NCI-H1930 (cell line): ENCODE measurements at places on chromosomes 7 and 10.
A peak's percentile ranks its signal among the peaks of the same experiment; 100 is the strongest.

- DNase-seq = no peak
Measured at GRCh38 chr7:4242706-4243105, 439.4 kb upstream of the FOXK1 start.

- no peak for DNase-seq
Measured at GRCh38 chr7:103093429-103093828, 18.5 kb downstream of the ARMC10 start.

GRCh38 chr10:22265839-22266537 is 48.2 kb upstream of the EBLN1 start:
- no peak for DNase-seq

DNA sequence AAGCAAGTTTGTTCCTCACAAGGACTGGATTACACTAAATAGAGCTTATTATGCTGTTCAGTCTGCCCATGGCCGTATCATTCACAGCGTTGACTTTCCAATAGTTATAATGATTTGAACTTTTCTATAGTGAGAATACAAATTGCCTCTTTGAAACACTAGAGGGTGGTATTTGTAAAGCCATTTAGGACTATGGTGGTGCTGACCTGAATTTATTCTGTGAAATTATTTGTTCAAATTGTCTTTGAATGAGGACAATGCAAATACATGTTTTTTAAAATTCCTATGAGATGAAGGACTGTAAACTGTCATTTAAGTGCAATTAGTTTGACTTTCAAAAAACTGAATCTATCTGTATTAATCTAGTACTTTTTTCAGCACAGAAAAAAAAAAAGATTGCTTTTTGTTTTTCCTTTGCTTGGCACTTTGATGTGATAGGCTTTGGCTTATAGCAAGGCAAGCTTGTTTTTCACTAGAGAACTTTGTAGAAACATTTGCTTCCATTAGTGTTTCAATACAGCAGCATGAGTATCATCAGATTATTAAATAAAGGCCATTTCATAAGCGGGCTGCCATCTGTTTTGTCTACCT is 122.7 kb upstream of the TMEM229A start:
- DNase-seq = peak; percentile 46

DNA sequence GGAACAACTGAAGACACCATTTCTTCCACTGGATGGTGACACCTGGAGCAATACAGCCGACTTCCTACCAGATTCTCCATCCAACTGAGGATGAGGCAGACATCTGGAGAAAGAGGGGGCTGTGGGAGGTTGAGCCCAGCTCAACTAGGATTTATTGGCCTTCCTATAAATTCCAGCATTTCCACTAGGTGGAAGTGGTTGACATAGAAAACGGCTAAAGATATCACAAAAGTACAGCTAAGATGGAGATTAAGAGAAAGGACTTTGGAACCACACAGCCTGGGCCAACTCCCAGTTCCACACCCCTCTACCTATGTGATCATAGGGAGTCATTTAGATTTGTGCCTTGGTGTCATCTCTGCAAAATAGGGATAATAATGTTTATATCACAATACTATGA is 61.3 kb upstream of the CAV2 start:
- DNase-seq = no peak

DNA sequence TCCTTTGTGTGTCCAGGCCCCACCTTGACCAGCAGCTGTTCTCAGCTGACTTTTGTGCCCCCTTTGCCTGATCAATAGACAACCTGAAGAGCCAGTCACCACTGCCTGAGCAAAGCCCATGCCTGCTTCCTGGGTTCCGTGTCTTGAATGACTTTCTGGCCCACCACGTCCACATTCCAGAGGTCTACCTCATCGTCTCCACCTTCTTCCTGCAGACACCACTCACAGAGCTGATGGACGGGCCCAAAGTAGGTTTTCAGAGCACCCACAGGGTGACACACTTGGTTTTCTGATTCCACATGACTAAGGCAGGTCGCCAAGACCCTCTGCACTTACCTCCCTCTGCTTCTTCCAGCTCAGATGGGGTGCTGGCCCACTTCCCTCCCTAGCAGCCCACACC is 126.8 kb downstream of the WDFY4 start:
- no peak for DNase-seq

- no peak for DNase-seq
Measured at GRCh38 chr7:25087855-25088254, 37.2 kb downstream of the CYCS start.

DNA sequence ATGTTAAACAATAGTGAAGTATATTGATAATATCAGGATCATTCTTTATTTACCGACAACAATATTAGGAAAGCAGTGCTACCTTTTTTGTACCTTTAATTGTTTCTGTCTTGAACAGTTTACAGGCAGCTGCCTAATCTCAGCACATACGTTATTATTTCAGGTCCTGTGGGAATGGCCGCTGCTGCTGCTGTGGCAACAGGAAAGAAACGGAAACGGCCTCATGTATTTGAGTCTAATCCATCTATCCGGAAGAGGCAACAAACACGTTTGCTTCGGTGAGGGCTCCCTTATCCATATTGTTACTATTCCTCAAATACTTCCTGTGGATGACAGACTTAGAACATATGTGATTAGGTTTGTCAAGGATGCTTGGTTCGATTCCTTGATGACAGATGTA is 59.7 kb downstream of the NRF1 start:
- DNase-seq = peak; percentile 18

DNA sequence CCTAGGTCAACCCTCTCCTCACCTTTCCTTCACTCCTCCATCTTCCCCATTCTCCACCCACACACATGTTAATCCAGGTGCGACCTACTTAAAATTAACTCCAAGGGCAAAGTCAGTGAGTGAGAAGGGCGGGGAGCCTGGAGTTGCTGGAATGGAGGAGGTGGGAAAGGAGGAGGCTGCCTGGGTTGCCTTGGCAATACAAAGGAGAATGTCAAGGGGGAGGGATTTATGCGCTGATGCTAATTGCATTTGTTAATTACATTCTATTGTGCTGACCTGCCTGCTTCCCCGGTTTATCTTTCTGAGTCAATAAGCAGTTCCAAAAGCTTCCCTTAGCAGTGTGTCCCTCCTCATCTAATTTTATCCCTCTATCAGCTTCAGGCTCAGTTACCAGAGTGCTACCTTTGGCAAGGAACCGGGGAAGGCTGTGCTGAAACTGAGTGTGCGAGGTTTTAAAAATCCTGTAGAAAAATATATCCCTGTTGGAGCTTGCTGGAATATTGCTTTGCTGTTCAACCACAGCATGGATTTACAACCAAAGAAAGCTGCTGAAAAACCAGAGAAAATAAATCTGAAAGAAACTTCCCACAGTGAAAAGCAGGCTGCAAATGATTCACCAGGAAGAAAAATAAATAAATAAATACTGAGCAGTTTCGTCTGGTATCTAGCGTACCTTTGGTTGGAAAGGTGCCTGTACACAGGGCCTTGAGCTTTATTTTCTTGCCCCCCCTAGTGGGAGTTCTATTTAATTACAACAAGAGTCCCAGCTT is 113.2 kb upstream of the DGKB start:
- DNase-seq = peak; percentile 70

- DNase-seq = no peak
Measured at GRCh38 chr10:110357252-110357780, 52.6 kb upstream of the SMNDC1 start.

DNA sequence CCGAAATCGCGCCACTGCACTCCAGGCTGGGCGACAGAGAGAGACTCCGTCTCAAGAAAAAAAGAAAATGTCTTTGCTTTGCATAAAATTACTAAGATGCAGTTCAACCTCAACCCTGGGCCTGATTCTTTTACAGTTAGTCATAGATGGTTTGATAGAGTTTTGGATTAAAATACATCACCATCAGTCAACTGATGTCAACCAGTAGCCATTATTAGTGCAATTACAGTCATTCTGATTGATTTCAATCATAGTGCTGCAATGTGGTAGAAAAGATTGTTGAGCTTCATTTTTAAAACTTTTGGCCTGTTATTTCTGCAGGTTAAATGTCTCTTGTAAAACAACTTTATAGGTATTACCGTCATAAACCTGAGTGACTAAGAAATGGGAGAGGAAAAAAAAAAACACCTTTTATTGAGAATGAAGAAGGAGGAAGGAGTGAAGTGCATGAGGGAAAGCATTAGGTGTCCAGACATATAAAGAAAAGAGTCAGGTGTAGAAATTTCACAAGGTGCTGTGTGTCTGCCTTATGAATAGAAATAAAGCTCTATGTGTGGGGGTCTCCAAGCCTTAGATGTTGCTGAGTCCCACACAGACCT is 150.6 kb downstream of the TRIL start:
- no peak for DNase-seq

DNA sequence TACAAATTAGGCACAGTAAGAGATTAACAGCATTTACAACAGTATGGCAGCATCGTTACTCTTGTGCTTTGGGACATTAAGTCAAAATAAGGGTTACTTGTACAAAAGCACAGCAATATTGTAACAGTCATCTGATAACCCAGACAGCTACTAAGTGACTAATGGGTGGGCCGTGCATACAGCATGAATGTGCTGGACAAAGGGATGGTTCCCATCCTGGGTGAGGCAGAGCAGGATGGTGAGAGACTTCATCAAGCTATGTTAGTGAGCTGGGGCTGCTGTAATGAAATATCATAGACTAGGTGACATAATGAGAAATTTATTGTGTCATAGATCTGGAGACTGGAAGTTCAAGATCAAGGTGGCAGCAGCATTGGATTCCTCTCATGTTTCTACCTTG is 25.4 kb downstream of the EDRF1 start:
- no peak for DNase-seq

- DNase-seq = no peak
Measured at GRCh38 chr7:29883462-29884398, 77.4 kb downstream of the WIPF3 start.

GRCh38 chr10:101609481-101609880 is 21.4 kb downstream of the DPCD start:
- DNase-seq = no peak

DNA sequence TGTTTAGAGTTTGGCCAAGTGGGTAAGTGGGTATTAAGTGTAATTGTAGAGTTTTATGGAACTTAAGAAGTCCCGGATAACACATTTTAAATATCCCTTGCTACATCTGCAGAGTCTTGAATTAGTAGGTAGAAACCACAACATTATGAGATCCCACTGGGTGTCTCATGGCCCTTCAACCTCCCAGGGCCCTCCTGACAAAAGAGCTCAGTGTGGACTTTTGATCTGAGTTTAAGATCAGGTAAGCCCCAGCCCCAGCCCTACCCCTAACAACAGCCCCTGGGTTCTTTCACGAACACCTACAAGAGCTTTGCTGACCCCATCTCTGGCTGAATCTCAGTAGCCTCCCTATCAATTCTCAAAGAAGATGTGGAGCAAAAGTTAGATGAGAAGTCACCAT is 65.4 kb upstream of the STK17A start:
- no peak for DNase-seq

GRCh38 chr10:49508249-49508648 is 30.7 kb downstream of the ERCC6 start:
- DNase-seq = no peak

DNA sequence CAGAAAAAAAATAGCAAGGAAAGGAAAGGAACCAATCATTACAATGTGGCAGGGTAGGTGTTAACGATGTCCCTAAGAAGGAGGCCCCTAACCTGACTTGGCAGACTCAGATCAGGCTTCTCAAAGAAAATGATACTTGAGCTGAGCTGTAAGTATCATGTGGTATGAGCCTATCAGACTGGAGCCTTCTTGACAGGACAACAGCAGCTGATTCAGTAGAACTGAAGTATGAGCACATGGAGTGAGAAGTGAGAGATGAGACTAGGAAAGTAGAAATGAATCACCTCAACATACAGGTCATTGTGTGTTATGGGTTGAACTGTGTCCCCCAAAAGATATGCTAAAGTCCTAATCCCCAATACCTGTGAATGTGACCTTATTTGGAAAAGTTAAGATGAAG is 66.3 kb downstream of the MTERF1 start:
- no peak for DNase-seq

- DNase-seq = no peak
Measured at GRCh38 chr7:108152198-108152597, 22.0 kb upstream of the LAMB4 start.

- no peak for DNase-seq
Measured at GRCh38 chr7:38594949-38595348, 36.2 kb downstream of the AMPH start.

DNA sequence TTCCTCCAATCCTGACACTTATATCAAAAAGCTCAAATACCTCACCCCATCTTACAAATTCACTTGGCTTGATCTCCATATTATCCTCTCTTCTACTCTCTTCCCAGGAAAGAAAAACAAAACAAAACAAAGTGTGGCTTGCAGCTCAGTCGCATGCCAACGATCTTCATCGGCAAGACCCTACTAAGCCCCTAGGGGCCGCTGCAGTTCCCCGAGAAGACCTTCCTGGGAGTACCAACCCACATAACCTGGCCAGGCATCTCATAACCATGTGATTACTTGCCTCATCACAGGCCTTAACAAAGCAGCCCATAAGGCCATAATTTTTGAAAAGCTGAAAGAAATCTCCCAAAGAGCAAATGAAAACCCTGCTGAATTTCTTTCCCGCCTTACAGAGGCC is 103.7 kb downstream of the ZNF92 start:
- DNase-seq = peak; percentile 27

DNA sequence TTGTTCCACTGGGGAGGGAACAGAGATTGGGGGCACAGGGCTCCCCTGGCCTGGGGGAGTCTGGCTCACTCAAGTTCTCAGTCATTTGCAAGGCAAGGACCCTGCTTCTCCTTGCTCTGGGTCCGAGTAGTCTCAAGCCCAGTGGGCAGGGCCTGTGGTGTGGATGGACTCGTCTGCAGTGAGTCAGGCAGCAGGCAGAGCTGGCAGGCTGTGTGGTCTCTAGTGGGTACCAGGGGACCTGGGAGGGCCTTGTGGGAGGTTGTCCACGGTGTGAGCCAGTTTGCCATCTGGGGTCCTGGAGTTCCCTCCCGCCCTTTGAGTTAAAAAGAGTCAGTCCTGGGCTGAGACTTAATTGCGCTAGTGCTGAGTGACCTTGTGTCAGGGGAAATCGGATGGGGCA is 8.8 kb upstream of the SH2D4B start:
- no peak for DNase-seq

DNA sequence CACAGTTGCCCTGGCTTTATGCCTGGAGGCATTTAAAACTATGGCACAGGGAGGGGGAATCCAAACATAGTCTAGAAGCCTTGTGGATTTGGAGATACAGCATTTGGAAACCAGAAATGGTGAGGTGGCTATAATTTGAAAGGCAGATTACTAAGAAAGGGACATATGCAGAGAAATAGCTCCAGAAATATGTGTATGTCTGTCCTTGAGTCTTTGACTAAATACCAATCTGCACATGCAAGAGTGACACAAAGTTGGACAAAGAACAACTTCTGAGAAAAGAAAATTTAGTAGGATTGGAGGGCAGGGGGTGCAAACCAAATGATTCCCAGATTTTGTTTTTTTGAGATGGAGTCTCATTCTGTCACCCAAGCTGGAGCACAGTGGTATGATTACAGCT is 229.6 kb downstream of the TMEM26 start:
- no peak for DNase-seq

- no peak for DNase-seq
Measured at GRCh38 chr10:111989136-111989911, 194.2 kb downstream of the GPAM start.

GRCh38 chr7:48424731-48425130 is 253.5 kb downstream of the ABCA13 start:
- DNase-seq = no peak
